ENCODE measurements at places on chromosomes 7 and 10.
A peak's percentile ranks its signal among the peaks of the same experiment; 100 is the strongest.

- DNase-seq = no peak
Measured at GRCh38 chr7:139109983-139110411, 477 bp upstream of the ZC3HAV1 start.

DNA sequence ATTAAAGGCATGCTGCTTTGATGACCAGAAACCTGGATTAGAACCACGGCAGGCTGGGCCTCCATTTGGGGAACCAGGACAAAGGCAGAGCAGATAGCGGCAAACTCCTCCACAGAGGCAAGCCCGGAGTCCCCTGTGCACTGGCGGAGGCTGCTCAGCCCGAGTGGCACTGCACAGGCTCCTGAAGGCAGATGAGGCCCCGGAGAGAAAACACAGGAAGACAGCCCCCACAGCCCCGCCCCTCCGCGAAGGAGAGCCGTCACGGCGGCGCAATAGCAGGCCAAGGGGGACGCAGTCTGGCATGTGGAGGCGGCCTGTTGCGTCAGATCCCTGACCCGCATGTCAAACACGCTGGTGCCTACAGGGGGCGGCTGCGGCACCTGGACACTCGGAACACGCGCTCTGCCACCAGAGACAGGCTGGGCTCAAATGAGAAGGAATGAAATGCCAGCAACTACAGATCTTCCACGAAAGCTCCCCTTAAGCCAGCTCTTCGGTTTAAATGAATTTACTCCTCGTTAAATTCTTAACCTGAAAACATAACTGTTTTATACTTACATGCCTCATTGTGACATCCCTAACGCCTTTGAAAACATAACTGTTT lies 128.5 kb downstream of the MAD1L1 start:
- no peak for DNase-seq

DNA sequence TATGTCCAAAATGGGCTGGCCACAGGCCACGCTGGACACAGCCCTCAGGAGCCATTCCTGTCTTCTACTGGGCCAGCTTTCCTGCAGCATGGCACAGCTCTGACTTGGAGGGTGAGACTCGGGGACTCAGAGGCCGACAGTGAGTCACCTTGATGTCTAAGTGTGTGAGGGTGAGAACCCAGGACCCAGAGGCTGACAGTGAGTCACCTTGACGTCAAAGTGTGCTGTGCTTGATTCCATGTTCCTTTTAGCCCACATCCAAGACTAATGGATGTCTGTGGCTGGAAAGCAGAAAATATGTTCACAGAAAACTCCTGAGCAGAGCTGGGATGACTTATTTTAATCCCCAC lies 6.0 kb upstream of the FAM170B start:
- DNase-seq = no peak

GRCh38 chr7:130733931-130734814 lies at the start of gene KLF14:
Gene KLF14 (minus strand): TSS chr7:130734207. CDS start chr7:130734033, 174 bp downstream.
- DNase-seq = peak; percentile 9

- DNase-seq = no peak
Measured at GRCh38 chr7:149846021-149846420, 7.8 kb downstream of the ZNF862 start.

DNA sequence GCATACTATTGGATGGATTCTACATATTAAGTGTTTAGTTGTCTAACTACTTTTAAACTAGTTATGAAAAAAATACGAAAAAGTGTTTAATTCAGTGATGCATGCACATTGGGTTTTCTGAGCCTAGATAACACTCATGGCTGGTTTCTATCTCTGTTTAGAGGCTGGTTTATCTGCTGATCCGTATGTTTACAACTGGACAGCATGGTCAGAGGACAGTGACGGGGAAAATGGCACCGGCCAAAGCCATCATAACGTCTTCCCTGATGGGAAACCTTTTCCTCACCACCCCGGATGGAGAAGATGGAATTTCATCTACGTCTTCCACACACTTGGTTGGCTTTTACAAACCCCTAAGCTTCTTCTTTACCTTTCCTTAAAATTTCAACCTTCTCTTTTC lies 10.2 kb downstream of the GPNMB start:
- no peak for DNase-seq

- DNase-seq = no peak
Measured at GRCh38 chr7:17248527-17248926, 49.9 kb upstream of the AHR start.

GRCh38 chr10:75401569-75402485 lies at the start of gene ZNF503:
Gene ZNF503 (minus strand): TSS chr10:75401764. CDS start chr10:75401419, 345 bp downstream.
- peak; percentile 98 for DNase-seq

DNA sequence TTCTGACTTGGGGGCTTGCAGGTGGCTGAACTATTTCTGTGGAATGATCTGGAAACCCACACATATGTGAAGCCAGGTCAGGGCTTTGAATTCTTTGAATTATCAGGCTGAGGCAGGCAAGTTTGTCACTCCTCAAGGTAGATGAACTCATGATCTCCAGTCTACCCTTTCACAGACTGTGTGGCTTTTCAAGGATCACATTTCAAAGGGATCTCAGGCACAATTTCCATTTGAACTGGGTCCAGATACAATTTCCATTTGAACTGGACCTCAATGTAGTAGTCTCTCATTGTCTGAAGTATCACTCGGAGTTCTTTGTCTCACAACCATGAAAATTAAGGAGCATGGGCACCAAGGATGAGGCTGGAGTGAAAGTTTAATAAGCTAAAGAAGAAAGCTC lies 25.7 kb upstream of the EIF4H start:
- no peak for DNase-seq

DNA sequence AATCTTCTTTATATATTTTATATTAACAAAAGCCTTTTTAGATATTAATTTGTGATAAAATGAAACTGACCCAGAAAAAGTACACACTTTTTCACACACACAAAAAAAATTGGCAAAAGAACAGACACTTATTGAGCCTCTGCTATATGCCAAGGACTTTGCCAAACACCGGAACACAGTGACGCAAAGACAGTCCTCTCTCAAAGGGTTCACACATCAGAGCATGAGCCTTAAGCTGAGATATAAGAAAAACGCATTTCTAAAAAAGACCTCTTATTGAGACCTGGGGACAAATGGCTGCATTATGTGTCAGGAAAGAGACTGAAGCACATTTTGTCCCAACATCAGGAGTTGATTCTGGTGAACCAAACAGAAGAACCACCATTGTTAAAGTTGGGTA lies 24.0 kb upstream of the ABCB4 start:
- DNase-seq = no peak

DNA sequence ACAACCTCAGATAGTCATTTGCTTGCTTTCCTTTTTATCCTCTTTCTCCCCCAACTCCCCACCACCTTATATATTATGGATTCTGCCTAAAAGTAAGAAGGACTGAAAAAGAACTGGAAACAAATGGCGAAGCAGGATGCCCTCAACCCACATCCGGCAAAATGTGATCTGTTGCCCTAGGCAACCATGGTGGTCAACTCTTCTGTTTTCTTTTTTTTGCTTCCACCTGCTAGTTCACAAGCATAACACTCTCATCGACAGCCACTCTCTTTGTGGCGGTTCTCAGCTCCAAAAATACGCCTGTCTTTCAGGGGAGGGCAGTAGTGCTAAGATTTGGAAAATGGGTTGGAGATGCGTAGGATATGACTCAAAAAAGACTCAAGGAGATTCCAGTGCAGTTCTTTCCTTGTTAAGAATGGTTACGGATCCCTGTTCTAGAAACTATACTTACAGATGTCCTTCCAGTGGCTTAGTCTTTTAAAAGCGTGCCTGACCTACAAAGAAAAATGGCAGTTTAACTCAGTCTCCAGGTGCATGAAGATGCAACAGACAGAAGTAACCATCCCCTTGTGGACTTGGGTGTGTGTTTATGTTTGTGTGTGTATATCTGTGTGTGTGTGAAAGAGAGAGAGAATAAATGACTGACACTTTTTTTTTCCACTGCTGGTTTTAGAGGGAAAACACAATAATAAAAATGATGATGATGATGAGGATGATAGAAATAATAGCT lies 10.7 kb downstream of the APBB1IP start:
- no peak for DNase-seq

GRCh38 chr10:71255808-71256660 lies 43.7 kb downstream of the UNC5B start:
- peak; percentile 62 for DNase-seq

DNA sequence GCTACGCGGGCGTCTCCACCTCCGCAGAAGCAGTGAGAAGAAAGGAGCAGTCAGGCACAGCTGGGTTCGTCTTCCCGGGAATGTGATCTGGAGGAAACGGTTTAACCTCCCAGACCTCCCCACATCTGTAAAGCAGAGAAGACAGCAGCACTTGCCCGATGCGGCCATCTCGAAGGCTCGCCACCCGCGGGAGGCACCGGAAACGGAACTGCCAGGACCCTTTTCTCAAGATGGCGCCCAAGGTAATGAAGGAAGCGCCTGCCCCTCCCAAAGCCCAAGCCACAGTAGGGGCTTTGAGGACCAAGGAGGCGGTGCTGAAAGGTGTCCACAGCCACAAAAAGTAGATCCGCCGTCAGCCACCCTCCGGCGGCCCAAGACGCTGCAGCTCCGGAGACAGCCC lies 41.7 kb downstream of the ASB13 start:
- DNase-seq = no peak

GRCh38 chr10:1377740-1378397 lies 321.7 kb downstream of the WDR37 start:
- DNase-seq = no peak

DNA sequence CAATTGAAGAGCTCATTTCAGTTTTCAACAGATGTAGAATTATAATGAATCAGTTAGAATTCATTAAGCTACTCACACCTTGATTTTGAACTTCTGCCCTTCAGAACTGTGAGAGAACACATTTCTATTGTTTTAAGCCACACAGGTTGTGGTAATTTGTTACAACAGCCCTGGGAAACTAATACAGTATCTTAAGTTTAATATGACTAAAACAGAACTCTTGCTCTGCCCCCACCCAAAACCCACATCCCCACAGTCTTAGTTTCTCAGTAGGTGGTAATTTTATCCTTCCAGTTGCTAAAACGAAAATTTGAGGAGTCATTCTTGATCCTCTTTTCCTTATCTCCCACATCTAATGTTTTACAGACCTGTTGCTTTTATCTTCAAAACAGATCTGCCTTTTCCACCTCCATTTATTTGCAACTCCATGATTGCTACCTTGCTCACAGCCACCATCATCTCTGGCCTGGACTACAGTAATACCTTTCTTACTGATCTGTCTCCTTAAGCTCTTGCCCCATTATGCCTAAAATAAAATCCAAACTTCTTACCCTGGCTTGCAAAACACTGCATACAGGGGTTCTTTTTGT lies 72.8 kb upstream of the NXPH1 start:
- no peak for DNase-seq

DNA sequence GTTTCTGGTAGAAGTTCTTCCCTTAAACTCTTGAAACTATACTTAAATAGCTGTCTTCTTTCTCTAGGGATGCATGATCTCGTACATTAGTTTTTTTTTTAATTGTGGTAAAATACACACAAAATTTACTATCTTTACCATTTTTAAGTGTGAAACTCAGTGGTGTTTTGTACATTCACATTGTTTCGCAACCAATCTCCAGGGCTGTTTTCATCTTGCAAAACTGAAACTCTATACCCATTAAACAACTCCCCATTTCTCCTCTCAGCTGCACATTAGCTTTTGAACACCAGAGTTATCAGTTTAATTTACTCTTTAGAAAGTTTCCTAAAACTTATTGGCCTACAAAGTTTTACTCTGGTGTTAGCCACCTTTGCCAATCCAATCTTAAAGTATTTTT lies 45.5 kb upstream of the PRKAR2B start:
- no peak for DNase-seq

DNA sequence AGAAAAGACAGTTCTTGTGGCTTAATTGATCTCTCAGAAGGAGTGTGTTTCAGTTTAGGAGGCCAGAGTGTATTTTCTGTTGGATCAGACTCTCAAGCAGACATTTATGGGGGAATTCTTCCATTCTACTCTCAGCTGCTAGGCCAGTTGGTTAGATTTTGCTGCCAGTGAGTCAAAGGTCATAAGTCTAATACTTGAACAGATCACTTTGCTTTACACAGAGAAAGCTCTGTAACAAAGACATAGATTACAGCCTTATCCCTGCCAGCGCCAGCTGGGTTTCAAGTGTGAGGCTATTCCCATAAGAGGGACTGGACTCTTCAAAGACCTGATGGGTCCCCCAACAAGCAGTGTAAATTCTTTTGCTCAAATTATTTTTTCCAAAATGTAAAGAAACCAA lies 145.6 kb upstream of the SEMA3C start:
- no peak for DNase-seq

DNA sequence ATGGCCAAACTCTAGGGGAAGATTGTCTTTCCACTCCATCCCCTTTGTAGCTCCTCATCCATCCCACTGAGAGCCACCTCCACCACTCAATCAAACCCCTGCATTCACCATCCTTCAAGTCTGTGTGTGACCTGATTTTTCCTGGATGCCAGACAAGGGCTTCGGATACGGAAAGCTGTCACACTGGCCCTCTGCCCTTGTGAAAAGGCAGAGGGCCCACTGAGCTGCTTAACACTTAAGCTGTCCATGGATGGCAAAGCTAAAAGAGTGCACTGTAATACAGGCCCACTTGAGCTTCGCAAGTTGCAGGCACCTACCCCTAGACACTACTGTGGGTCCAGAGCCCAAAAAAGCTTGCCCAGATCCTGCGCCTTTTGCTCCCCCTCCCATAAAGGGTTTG lies 237.2 kb downstream of the MAGI2 start:
- no peak for DNase-seq

DNA sequence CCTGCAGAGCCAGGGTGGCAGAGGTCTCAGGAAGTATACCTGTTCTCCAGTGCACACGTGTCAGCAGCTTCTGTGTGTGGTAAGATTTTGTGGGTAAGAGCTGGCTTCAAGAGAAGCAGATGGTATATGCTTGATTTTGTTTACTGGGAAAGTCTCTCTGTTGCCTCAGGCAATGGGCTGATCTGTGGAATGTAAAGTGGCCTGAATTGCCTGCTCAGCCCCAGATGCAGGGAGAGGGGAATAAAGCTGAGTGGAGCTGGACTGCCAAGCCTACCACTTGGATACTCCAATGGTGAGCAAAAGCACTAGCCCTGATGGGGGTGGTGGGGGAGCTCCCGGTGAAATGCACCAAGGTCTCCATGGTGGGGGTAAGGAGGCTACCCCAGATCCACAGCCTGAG lies 156.1 kb downstream of the WDR11 start:
- no peak for DNase-seq

- peak; percentile 72 for DNase-seq
Measured at GRCh38 chr10:23158370-23158769, 33.7 kb upstream of the PTF1A start.

- DNase-seq = no peak
Measured at GRCh38 chr7:129095258-129095657, 40.3 kb upstream of the TNPO3 start.

DNA sequence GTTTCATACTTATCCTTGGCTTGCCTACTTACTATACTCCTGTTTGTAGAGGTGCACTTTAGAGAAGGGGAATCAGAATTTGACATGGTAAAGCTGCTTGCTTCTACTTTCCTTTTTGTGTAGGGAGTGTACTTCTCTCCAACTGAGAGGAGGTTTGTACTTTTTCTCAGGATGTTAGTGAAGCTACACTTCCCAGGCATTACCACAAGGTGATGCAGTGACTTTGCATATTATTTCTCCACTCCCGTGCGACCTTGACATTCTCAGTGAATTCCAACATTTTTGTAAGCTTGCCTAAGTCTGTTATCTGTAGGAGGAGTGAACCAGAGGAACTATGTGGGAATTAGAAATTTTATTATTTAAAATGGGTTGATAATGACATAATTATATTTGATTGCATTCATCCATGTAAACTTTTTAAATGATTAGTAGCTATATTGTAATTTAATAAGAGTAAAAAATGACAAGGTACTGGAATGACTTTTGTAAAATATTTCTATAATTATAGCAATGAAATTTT lies 5.2 kb downstream of the TAX1BP1 start:
- no peak for DNase-seq
